ENCODE measurements at places on chromosomes 7 and 10. TPM values are rescaled to one million over a fixed set of nuclear protein-coding genes. Genes with fewer than 3 reads are reported as not detected.

DNA sequence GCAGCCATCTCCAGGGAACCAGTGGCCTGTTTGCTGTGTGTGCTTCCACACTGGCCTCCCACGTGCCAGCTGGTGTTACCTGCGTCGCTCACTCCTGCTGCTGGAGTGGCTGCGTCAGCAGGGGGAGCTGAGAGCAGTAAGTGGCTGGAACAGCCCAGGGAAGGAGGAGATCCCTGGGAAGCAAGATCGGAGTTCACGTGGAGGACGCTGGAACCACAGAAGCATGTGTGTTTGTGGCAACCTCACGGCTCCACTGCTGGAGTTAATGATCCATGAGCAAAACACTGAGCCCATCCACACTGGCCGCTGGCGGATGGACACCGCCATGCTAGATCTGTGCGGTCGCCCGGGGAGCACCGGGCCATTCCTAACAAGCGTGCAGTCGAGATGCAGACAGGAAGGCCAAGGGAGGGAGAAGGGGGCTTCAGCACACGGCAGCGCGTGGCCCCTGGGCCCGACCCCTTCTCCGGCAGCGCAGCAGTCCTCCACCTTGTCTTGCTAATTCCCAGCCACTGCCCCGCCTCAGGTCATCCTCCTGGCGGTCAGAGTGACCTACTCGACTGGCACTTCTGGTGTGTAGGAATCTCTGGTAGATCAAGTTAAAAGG, 68.5 kb upstream of the EEPD1 start:
- no peaks in the 10 kb centered on the region for H3K27me3 ChIP-seq
- DNase-seq = peak; percentile 53
- no peak overlapping the region for H3K4me3 ChIP-seq
- H3K4me1 ChIP-seq = peaks cover 5% of the 10 kb centered on the region
- H3K36me3 ChIP-seq = no peaks in the 10 kb centered on the region

- no peaks in the 10 kb centered on the region for H3K27me3 ChIP-seq
- no peak for DNase-seq
- no peak overlapping the region for H3K4me3 ChIP-seq
- H3K27ac ChIP-seq = no peak overlapping the region
- peaks cover 22% of the 10 kb centered on the region for H3K4me1 ChIP-seq
Observed at GRCh38 chr7:20197125-20197748, 19.9 kb downstream of the MACC1 start.

DNA sequence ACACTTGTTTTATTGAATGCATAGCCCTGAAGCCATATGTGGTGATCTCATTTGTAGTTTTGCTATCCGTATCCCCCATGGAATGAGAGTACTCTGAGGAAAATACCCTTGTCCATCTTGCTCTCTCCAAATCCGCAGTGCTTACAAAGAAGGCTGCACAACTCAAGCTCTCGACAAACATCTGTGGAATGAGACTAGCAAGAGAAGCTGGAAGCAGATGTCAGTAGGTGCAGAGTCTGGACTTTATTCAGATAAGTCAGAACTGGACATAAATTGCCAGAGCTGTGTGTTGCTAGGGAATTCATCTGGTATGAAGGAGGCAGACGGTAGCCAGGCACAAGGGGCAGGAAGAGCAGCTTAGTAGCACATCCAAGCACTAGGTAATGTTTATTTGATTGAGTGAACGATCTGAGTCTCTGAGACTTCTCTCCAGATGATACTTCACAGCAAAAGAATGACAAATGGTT, 1046.2 kb downstream of the XPNPEP1 start:
- no peak overlapping the region for H3K27ac ChIP-seq
- H3K36me3 ChIP-seq = no peaks in the 10 kb centered on the region
- peaks cover 12% of the 10 kb centered on the region for H3K4me1 ChIP-seq
- H3K4me3 ChIP-seq = no peak overlapping the region
- H3K27me3 ChIP-seq = no peaks in the 10 kb centered on the region

OPALIN gene
- total RNA-seq = not detected

LAMB4 gene
- total RNA-seq = not detected

Measured in GM23248 (cell line).